Right renal cortex interstitium (tissue), 3 donors: ENCODE measurements at places on chromosomes 16 and 17. TPM values are rescaled to one million over a fixed set of nuclear protein-coding genes. Genes with fewer than 3 reads are reported as not detected.

DNA sequence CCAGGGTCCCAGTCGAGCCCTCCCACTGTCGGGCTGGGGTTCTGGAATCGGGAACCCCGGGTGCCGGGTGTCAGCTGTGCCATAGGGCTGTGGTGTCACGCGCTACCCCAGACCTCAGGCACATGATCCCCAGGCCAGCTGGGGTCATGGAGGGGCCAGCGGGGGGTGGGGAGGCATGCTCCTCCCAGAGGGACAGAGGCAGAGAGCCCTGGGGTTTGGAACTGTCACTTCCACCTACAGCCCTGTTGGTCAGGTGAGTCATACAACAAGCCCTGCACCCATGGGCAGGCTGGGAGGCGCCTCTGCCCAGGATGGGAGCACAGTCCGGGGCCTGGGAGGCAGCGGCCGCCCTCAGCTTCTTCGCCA lies 63.0 kb downstream of the BAIAP2 start:
- no peak for DNase-seq

GRCh38 chr16:57513371-57514102 lies 22.8 kb downstream of the CCDC102A start:
- DNase-seq, result peak; percentile 71

- DNase-seq, result no peak
These were observed 455.8 kb upstream of the MAF start for GRCh38 chr16:80056324-80056723.

DNA sequence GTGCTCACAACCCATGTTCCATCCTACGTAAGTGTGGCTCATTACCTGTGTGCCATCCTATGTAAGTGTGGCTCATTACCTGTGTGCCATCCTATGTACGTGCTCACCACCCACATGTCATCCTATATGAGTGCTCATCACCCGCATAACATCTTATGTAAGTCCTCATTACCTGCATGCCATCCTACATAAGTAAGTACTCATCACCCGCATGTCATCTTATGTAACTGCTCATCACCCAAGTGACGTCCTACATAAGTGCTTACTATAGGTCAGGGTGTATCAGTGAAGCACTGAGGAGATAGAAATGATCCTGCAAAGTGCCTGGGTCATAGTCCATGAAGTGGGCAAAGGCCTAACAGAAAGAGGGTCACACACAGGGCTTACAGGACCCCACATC lies 93.1 kb downstream of the AXIN2 start:
- no peak for DNase-seq

GPR139 gene
- polyA plus RNA-seq, result not detected

SMIM22 gene
- polyA plus RNA-seq, result 4.3 TPM
